Gastrocnemius medialis (tissue), 4 donors: ENCODE measurements at places on chromosomes 7 and 10.
A peak's percentile ranks its signal among the peaks of the same experiment; 100 is the strongest.

- no peak for DNase-seq
Observed at GRCh38 chr7:75856536-75856935, 22.3 kb upstream of the RHBDD2 start.

- DNase-seq, result no peak
Observed at GRCh38 chr7:111763221-111763801, 201.0 kb upstream of the IMMP2L start.

- DNase-seq, result peak; percentile 60
Observed at GRCh38 chr10:122128357-122128756, 139.4 kb downstream of the TACC2 start.

- DNase-seq, result no peak
Observed at GRCh38 chr7:86013662-86014061, 630.0 kb upstream of the GRM3 start.

DNA sequence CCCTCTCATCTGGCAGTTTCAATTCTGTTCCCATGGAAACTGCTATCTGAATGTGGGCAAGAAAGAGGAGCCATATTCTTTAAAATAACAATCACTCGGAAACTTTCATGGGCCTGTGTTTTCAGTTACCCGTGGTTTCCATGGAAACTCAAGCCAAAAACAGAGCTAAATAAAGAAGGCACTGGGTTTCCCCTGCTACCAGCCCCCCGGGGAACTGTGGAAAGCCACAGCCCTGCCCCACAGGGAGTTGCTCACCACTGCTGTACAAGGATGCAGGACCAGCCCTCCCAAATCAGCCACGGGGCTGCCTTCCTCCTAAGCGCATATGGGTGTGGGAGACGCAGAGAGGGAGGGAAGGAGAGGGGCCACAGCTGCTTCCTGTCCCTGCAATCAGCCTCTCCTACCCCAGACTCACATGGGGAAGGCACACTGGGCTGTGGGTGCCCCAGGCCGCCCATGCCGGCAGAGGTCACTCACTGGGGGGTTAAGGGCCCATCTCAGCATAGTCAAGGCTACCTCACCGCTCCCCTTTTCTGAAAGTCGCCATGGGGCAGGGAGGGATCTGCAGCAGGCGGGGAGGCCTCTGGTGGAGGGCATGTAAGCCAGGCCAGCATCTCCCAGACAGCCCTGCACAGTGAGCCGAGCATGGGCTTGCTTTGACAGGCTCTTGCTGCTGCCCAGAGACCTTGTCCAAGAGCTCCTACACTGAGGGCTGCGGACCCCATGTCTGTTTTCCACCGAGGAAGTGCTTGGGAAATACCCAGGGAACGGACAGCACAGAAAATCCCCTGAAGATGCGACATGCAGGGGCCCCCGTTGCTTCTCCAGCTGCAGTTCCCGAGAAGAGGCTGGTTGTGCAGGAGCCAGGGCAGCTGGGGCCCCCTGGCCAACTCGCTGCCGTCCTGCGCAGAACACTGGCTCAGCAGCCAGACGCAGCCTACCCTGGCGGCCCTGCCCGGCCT is 157.3 kb upstream of the PPP2R2D start:
- no peak for DNase-seq

GRCh38 chr7:34928052-34928451 is 109.2 kb downstream of the DPY19L1 start:
- no peak for DNase-seq
